ENCODE measurements at places on chromosomes 3 and 15.

GRCh38 chr3:157182879-157183278 is 22.9 kb upstream of the CCNL1 start:
- no peak for DNase-seq

DNA sequence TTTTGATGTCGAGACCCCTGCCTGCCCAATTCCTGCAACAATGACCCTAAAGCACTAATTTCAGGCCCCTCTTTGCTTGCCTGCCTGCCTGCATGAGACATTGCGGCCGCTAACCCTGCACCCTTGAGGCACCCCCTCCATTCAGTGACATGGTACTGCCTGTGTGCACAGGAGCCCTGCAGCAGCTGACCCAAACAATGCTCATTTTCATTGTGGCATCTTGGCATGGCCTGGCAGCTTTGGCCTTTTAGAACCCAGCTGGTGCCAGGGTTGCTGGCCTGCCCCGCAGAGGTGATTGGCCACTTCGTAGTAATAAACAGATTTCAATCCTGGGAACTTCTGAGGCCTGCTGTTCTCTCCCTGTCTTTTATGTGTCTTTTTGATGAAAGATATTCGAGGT is 33.8 kb downstream of the SLCO3A1 start:
- no peak for DNase-seq

DNA sequence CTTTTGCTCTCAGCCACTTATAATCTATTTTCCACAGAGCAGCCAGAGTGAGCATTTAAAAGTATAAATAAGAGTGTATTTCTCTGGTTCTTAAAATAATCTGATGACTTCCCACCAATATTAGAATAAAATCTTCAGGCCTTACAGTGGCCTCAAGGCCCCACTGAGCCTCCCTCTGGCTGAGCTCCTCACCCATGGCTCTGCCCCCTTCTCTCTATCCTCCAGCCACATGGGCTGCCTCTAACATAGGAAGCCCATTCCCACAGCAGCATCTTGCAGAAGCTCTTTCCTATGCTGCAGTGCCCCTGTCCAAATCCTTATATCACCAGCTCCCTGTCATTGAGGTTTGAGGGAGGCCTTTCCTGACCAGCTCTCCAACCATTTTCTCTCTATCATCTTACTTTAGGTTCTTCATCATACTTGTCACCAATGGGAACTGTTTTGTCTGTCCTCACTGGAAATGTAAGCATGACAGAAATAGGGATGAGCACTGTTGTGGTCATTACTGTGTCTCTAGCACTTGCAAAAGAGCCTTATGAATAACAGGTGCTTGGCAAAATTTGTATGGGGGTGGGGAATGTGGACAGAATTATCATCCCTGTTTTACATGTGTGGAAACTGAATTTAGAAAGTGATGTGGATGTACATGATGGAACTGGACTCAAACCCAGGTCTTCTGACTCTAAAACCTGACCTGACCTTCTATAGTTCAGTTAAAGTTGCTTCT is 250.6 kb downstream of the NR1D2 start:
- no peak for DNase-seq

DNA sequence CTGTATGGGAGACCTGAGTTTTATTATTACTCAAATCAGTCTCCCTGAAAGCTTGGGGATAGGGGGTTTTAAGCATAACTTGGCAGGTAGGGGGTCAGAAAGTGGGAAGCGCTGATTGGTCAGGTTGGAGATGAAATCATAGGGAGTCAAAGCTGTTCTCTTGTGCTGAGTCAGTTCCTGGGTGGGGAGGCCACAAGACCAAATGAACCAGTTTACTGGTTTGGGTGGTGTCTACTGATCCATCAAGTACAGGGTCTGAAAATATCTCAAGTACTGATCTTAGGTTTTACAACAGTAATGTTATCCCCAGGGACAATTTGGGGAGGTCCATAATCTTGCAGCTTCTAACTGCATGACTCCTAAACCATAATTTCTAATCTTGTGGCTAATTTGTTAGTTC is 17.8 kb upstream of the IQCF6 start:
- DNase-seq = no peak
